ENCODE measurements at places on chromosomes 7 and 10.
A peak's percentile ranks its signal among the peaks of the same experiment; 100 is the strongest.

DNA sequence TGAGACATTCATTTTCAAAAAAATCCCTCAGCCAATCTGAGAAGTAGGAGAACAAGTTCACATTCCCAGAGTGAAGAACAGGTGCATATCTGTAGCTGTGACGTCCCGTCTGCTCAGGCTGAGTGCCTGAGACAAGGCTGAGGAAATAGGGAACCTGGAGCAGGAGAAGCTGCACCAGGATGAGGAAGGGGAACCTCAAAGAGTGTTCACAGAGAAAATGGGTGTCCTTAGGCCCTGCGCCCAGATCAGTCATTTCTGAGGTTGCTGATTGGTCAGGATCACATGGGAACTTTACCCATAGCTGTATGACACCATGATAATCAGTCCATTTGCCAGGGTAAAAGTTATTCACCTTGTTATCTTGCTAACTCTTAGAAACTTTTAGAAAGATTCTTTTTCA, 34.2 kb upstream of the TARP start:
- no peaks in the 10 kb centered on the region for H3K36me3 ChIP-seq
- DNase-seq = no peak
- no peak overlapping the region for H3K4me3 ChIP-seq
- no peaks in the 10 kb centered on the region for H3K4me1 ChIP-seq

- H3K27me3 ChIP-seq = no peaks in the 10 kb centered on the region
- no peaks in the 10 kb centered on the region for H3K36me3 ChIP-seq
- peaks cover 6% of the 10 kb centered on the region for H3K4me1 ChIP-seq
- H3K4me3 ChIP-seq = peak overlapping the region; percentile 33
- DNase-seq = no peak
- no peak overlapping the region for H3K27ac ChIP-seq
Observed at GRCh38 chr10:75276069-75276872, 40.5 kb upstream of the COMTD1 start.

DNA sequence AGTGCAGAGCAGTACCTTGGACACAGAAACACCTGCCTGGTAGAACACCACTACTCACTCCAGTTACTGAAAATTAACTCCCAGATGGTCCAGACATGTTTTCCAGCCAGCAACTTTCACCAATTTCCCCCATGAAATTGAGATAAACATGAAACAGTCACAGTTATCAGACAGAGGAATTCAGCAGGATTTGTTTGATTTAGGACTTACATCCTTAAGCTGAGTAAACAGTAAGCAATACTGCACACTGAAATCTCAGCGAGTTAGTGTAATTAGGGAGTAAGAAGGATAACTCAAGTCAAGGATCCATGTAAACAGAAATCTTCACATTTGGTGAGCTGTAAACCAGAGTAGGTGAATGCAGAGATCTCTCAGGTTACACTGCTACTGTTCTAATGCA, 353.5 kb downstream of the ELMO1 start:
- DNase-seq = no peak
- H3K27me3 ChIP-seq = no peaks in the 10 kb centered on the region
- no peak overlapping the region for H3K27ac ChIP-seq
- peaks cover 7% of the 10 kb centered on the region for H3K4me1 ChIP-seq
- no peak overlapping the region for H3K4me3 ChIP-seq

GRCh38 chr10:21092683-21093524, 195.8 kb upstream of the NEBL start:
- no peaks in the 10 kb centered on the region for H3K27me3 ChIP-seq
- no peaks in the 10 kb centered on the region for H3K36me3 ChIP-seq
- no peak overlapping the region for H3K4me3 ChIP-seq

- H3K4me1 ChIP-seq = peaks cover 30% of the 10 kb centered on the region
- H3K27me3 ChIP-seq = no peaks in the 10 kb centered on the region
- H3K36me3 ChIP-seq = no peaks in the 10 kb centered on the region
Observed at GRCh38 chr7:102933763-102934162, 21.0 kb downstream of the LRRC17 start.
